ENCODE measurements at places on chromosomes 16 and 17.

DNA sequence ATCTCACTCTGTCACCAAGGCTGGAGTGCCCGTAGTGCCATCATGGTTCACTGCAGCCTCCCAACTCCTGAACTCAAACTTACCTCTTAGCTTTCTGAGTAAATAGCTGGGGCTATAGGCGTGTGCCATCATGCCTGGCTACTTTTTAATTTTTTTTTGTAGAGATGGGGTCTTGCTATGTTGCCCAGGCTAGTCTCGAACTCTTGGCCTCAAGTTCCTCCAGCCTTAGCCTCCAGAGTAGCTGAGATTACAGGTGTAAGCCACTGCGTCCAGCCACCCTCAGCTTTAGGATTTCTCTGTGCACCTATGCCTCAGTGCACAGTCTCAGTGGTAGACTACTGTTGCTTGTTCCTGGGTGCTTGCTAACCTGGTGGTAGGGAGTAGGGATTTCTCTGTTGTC, 5.5 kb downstream of the SLC7A6 start:
- DNase-seq, result no peak

DNA sequence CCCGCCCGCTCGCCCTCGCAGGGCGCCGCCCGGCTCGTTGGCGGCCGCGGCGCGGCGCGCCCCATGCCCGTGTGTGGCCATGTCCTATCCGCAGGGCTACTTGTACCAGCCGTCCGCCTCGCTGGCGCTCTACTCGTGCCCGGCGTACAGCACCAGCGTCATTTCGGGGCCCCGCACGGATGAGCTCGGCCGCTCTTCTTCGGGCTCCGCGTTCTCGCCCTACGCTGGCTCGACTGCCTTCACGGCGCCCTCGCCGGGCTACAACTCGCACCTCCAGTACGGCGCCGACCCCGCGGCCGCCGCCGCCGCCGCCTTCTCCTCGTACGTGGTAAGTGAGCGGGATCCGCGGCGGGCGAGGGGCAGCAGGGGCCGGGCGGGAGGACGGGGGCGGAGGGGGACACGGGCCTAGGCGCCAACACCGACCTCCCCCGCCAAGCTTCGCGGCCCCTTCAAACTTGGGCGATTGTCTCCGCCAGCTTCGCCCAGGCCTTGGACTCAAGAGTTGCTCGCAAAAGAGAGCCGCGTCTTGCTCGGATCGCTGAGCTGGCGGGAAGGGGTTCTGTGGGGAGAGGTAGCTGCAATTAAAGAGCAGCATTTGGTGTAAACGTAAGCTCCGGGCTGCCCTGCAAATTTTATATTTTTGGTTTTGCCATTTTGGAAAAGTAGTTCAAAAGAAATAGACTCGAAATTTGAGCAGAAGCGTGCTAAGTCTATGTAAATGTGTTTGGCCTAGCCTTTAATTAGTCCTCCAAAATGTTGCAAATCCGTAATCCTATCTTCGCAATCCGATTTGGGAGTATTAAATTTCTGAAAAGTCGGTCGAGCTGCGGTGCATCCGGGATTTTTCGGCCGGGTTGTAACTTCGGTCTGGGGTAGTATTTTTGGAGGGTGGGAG, 702 bp downstream of the IRX5 start:
- DNase-seq, result peak; percentile 35

- DNase-seq, result no peak
These were observed 557.4 kb upstream of the ZFHX3 start for GRCh38 chr16:73605309-73605708.

DNA sequence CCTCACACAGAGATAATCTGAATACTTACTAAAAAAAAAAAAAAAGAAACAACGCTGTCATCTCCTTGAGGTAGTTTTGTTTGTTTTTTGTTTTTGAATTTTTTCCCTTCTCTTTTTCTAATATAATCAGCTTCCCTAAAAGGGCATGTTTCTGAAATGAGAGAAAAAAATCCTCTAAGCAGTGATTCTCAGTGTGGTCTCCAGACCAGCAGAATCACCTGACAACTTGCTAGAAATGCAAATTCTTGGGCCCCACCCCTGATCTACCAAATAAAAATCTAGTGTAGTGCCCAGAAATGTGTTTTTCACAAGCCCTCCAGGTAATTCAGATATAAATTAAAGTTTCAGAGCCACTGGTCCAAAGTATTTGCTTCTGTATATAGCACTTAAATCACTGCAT, 65.4 kb downstream of the SSH2 start:
- no peak for DNase-seq

DNA sequence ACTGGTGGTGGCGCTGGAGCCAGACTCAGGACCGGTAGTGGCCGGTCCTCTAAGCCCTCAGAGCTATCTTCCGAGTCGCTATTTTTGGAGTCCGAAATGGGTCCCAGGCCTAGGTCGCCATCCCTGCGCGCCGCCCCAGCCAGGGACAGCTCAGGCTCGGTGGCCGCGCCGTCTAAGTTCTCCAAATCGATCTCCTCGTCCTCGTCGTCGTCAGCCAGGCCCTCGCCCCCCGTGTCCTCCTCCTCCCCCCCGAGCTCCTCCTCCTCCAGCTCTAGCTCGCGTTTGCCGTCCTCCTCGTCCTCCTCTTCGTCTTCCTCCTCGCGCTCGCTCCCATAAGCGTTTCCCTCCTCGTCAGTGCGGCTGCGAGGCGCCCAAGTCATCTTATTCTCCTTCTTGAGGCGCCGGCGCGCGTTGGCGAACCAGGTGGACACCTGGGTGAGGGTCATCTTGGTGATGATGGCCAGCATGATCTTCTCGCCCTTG, 1.6 kb downstream of the IRX3 start:
- peak; percentile 14 for DNase-seq

DNA sequence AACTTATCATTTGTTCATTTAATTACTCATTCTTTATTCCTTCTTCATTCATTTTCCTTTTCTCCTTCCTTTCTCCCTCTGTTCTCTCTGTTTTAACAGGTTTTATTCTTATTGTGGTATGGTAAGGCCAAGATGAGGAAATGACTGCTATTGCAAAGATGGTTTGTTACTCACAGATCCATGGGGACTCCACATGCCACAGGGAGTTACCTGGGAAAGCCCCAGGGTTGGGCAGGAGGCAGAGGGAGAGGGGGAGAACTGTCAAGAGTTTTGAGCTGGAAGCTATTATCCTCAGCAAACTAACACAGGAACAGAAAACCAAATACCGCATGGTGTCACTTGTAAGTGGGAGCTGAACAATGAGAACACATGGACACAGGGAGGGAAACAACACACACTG, 453.3 kb downstream of the WWOX start:
- DNase-seq, result no peak

GRCh38 chr16:55821210-55821609, 11.7 kb downstream of the CES1 start:
- no peak for DNase-seq

GRCh38 chr17:68807998-68808772, 147.0 kb downstream of the ABCA8 start:
- DNase-seq, result no peak

GRCh38 chr17:27066315-27066714, 227.6 kb upstream of the WSB1 start:
- DNase-seq, result no peak

DNA sequence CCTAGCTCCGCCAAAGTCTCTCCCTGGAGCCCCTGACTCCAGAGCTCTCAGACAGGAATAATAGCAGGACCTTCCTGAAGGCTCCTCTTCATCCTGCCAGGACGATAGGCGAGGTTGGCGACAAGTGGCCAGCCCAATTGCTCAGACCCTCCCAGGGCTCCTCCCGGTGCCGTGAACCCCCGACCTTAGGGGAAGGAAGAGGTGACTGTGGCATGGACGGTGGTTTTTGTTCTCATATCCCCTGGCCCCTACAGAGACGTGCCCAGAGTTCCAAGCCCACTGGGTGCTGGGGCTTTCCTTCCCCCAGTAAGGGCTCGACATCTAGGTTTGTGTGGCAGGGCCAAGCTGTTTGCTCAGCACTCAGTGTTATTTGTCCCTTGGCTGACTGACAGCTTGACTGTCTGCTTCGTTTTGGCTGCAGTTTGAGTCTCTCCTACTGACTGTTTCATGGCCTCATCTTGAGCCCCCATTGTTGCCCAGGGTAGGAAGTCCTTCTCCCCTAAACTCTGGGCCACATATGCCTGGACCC, 4.6 kb upstream of the ADCY7 start:
- DNase-seq, result no peak

DNA sequence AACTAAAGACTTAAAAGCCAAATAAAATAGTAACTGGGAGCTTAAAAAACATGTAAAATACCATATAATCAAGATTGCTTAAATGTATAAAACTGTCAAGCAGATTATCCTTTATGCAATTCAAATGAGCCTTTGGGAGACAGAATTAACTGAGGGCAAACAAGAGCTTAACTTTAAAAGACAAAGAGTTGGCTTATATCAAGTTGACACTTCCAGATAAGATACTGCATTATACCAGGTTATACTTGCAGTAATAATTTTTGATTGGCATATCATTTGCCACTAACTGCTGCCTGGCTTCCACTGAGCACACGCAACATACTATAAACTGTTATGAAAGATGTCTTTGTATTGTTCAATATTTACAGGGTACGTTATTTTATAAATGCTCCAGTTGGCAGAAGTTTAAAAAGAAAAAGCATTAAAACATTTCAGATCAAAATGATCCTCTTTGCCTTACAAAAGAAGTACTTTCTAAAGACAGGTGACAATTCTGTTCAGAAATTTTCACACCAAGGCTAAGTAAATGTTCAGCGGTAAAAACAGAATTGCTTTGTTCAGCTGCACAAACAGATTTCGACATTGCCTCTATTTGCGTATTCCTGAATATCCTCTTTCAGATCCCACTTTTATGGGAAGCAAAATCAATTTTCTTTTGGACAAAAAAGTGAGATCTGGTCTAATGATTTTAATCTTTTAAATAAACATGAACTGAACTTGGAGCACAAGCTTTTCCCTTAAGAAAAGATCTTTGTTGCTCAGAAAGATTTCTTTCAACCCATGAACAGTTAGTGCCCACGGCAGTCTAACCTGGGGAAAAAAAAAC, 50.7 kb downstream of the TOX3 start:
- no peak for DNase-seq

- DNase-seq, result no peak
These were observed 820.7 kb downstream of the KCNJ18 start for GRCh38 chr17:22512997-22513538.

DNA sequence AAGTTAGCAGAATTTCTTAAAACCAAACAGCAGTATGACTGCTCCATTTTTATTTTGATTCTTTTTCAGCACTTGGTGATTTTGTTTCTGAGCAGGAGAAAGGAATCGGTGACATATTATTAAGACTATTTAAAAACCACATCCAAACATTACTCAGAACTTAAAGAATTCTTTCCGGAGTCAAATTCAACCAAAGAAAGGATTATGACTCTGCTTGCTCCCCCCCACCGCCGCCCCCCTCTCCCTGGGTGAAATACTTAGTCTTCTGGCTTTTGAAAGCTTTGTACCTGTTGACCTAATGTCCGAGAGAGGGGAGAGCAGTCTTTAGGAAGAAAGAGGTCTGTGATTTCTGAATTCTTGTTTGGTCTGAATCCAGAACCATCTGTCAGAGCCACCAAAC, 17.9 kb upstream of the COL1A1 start:
- no peak for DNase-seq

GRCh38 chr16:69316595-69317034, 5.5 kb downstream of the VPS4A start:
- DNase-seq, result no peak

GRCh38 chr16:59907611-59908010, 1173.5 kb upstream of the GOT2 start:
- no peak for DNase-seq

DNA sequence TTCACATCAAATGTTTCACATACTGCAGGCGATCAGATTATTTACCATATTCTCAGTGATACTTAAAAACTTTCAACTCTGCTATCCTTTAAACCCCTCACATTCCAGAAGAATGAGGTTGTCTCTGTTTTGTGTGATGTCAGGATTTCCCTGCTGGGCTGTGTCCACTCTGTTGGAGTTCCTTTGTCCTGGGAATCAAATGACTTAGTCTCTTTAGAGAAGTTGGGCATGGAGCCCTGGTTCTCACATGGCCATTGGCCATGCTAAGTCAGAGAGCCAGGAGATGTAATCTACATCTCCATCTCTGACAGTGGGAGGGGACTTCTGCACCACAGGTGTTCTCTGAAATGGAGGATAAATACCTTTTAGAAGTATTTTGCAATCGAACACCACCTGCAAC, 205.1 kb upstream of the MAF start:
- no peak for DNase-seq

DNA sequence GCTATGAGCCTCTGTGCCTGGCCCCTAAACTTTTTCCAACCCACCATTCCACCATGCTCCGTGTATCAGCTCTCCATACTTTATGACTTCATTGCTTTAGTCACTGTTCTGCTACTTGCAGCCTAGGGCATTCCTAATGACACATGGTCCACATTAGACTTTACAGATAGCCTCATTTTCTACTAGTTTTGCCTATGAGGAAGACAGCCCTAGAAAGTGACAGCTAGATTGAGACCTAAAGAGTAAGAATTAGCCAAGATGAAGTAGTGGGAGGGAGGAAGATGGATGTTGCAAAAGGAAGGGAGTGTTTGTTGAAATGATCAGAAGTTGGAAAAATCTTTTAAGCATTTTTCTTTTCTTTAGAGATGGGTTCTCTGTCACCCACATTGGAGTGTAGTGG, 11.0 kb downstream of the C16orf54 start:
- DNase-seq, result no peak

GRCh38 chr16:84331998-84332780, 36.1 kb upstream of the ATP2C2 start:
- DNase-seq, result no peak

Data from progenitor cell of endocrine pancreas (in vitro differentiated cells).